ENCODE measurements at places on chromosomes 12 and 14.

DNA sequence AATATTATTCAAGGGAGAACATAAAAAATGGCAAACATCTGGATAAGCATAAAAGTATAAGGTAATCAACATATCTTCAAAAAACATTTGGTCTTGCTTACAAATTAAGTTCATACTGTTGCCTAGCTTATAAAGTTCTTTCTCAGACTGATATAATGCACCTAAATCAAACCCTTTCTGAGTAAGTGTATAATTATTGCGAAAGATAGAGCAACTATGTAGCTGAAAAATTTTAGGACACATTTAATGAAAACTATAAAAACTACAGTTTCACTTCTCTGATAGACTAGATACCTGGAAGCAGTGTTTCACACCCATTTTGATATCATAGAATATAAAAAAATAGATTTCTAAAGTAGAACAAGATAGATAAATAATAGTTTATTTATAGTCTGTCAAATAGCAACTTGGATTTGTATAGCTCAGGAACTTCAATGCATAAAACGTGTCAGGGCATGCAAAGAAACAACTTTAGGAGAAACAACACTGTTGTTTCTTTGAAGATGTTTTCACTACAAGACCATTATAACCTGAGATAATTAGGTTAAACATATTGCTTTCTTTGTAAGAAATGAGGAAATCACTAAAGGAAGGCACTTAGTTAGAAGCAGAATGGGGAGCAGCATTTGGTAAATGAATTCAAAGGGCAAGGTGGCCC, 7.6 kb downstream of the CLECL1 start:
- no peak for DNase-seq

DNA sequence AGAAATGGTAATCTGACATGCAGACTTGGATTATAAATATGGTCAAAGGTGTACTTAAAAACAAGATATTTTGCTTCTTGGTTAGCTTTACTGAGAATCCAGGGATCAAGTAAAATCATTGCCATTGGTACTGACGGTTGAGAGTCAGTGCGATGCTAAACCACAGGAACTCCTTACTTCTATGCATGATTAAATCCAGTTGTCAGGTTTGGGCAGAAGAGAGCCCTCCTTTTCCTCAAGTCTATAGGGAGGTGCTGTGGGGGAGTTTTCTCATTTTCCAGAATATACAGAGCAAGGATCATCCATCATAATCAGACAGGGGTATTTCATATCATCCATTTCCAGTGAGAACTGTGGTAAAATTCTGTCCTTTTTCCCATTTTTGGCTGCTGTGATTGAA, 839.1 kb downstream of the NRXN3 start:
- no peak for DNase-seq

GRCh38 chr12:66620026-66620425, 58.9 kb downstream of the GRIP1 start:
- no peak for DNase-seq

GRCh38 chr12:95529693-95530225, 21.5 kb downstream of the USP44 start:
- no peak for DNase-seq

DNA sequence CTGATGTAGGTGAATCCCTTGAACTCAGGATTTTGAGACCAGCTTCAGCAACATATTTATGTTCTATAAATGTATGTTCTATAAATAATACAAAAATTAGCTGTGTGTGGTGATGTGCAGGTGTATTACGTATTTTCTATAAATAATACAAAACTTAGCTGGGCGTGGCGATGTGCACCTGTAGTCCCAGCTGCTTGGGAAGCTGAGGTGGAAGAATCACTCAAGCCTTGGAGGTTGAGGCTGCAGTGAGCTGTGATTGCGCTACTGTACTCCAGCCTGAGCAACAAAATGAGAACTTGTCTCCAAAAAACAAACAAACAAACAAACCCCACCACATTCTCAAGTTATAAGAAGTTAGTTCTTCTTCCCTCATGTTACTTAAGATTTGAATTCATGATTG, 39.5 kb downstream of the GABARAPL1 start:
- no peak for DNase-seq

DNA sequence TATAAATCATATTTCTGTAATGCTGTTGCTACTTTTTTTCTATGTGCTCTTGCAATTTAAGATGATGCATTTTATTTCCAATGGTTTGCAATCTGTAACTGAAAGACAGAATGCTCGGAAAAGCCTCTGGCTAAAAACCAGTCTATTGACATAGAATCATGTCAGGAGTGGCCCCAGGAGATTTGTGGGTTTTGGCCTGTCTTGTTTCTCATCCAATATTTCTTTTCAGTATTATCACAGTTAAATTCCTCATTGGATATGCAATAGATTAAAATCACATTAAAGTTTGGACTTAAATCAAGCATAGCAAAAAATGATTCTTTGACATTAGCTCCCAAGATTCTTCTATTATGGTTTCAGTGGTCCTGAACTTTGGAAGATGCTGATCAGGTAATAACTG, 19.1 kb upstream of the SLC38A2 start:
- DNase-seq = peak; percentile 59

GRCh38 chr14:93716002-93716745, 72.1 kb downstream of the PRIMA1 start:
- peak; percentile 6 for DNase-seq

- DNase-seq = no peak
These were observed 182.8 kb downstream of the ASCL1 start for GRCh38 chr12:103140286-103140685.

DNA sequence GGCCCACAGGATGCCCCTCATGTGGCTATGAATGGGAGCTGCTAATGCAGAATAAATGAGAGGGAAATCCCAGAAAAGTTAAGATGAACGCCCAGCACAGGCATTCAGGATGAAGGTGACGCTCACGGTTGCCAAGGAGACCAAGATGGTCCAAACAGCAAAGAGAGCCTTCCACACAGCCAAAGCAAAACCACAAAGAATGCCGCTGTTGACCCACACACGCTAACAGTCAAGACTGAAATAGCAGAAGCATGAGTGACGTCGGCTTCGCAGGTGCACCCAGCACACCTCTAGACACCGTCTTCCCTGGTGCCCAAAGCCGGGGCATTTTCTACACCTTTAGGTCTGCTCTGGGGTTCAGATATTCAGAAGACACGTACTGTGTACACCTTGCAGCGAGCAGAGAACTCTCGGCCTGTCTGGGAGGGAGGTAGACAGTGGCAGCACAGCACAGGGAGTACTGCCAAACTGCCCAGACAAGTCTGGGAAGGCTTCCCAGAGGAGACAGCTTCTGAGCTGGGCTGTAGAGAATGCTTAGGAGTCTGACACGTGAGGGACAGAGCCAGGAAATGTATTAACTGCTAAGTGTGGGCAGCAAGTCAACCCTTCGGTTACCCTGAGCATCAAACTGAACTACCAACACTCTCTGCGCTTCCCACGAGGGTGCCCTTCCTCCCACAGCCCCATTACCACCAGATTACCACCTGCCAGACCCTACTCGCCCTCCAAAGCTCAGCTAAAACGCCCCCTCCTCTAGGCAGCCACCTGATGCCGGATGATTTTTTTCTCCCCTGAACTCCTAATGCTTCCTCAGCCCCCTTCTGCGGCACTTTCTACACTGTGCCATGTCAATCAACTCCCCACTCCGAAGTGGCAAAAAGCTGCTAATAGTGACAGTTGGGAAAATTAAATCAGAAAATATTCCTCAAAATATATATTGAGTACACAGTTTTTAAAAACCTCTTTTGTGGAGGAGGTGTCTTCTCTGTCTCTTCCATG, 50.1 kb downstream of the CCDC88C start:
- DNase-seq = peak; percentile 77

GRCh38 chr12:65259501-65259900, 19.0 kb upstream of the MSRB3 start:
- DNase-seq = no peak

- no peak for DNase-seq
These were observed 1062.1 kb downstream of the SLC6A15 start for GRCh38 chr12:83850531-83850930.

- DNase-seq = no peak
These were observed 111.9 kb downstream of the LGR5 start for GRCh38 chr12:71551529-71551928.

DNA sequence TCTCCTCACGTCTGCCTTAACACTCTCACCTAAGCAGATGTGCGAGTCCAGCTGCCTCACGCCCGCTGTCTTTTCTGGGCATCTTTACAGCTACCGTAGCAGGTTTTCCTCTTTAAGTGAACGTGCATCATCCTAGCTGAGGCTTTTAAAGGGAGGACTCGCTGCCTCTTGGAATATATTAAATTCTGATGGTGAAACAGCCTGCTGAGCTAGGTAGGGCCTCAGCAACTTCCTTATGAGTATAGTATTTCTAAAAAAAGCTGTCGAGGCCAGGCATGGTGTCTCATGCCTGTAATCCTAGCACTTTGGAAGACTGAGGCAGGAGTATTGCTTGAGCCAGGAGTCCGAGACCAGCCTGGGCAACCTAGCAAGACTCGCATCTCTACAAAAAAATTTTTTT, 32.2 kb downstream of the TESC start:
- DNase-seq = no peak

- no peak for DNase-seq
These were observed 562.2 kb downstream of the VRK1 start for GRCh38 chr14:97359341-97359740.
